ENCODE measurements at places on chromosomes 11 and 22. TPM values are rescaled to one million over a fixed set of nuclear protein-coding genes. Genes with fewer than 3 reads are reported as not detected.
A peak's percentile ranks its signal among the peaks of the same experiment; 100 is the strongest.

DNA sequence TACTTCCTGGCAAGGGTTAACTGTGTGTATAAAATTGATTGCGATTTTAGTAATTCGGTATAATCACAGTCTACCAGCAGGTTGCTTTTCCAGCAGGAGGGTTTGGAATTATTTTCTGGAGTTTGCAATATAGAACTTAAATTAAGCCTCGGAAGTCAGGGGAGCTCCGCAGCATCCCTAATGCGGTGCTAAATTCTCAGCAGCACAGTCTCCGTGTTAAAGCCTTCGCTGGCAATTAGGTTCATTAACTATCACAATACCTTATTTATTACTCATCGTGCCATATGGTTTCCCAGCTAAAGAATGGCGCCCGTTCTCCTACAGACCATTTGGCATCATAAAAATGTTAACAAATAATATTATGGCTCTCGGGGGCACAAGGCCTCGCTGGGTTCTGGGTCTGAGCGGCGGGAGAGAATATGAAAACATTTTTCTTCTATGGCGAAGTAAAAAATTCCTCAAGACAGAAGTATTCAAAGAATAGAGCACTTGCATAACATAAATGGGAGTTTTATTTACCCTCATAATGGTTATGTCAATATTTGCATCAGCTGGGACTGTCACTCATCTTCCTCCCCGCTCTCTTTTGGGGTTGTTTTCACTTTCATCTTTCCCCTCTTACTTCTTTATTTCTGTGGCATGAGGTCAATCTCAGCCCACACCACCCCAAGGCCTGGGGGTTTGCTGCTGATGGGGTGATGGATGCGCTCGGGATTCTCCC is 28.1 kb upstream of the ZBTB16 start:
- no peak for DNase-seq

- DNase-seq = no peak
Observed at GRCh38 chr11:69483691-69484426, 2.4 kb downstream of the LINC01488 start.

- DNase-seq = no peak
Observed at GRCh38 chr11:1815311-1815710, 19.5 kb upstream of the SYT8 start.

KCNQ1OT1 gene
- total RNA-seq = 1.3 TPM

ALDH3B1 gene
- 41.6 TPM for total RNA-seq

SLC22A9 gene
- total RNA-seq = not detected

DNA sequence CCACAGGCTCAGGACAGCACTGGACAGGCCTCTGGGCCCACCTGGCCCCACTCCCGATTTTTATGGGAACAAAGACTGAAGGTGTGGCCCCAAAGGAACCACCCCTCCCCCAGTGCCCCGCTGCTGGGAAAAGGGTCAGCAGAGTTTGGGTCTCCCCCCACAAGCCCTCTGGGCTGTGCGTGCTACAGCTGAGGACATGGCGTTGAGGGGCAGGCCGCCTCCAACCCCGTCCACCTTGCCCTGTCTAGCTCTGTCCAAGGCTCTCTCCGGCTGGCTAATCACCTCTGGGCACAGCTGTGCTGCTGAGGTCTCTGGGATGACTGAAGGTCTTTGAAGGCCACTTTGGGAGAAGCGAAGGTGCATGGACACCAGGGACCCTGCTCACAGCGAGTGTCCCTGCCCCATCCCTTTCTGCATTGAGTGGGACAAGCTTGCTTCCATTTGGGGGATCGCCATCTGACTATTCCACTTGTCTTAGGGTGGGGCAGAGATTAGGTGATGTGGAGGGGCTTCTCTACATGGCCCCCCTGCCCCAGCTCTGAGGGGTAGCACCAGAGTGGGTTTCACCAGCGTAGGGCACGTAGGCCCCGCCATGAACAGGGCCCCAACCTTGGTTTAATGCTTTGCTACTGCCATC is 6.5 kb downstream of the ASCL2 start:
- DNase-seq = no peak

FIBIN gene
- not detected for total RNA-seq

- DNase-seq = no peak
Observed at GRCh38 chr11:50075856-50076255, 43.2 kb downstream of the OR4C45 start.

NXPE4 gene
- total RNA-seq = not detected

- no peak for DNase-seq
Observed at GRCh38 chr11:78292109-78292803, 103.5 kb downstream of the USP35 start.

CALCA gene
- not detected for total RNA-seq

DNA sequence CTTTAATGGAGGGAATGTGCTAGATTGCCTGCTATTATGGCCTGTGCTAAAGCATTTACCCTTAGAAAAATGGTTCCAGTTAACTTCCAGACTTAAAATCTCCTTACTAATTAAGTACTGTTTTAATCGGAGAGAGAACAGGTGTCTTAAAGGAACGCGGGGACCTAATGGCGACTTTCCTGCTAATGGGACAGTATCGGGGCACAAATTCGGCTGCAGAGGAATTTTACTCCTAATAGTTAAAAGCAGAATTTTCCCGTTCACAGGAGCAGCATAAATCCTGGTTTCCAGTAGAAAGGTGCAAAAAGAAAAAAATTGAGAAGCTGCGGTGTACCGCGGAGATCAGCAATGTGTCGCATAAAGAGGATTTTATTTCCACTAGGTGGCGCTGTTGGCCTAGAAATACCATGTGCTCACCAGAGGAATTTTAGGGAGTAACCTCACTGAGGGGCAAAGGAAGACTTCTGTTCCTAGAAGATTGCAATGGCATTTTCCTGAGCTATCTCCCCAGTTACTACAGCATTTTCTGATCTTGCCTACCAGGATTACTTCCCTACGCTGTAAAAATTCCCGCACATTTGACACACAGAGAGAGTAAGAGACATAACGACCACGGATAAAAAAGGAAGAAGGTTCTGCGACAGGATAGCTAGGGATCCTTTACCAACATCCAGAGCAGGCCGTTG is 44.5 kb downstream of the ZNF280B start:
- peak; percentile 59 for DNase-seq

GRCh38 chr11:70916351-70916750 is 336.0 kb downstream of the SHANK2 start:
- DNase-seq = no peak

- DNase-seq = no peak
Observed at GRCh38 chr22:32309585-32310251, 47.9 kb upstream of the RFPL3 start.

CCDC73 gene
- 0.07 TPM for total RNA-seq

GRCh38 chr11:35846874-35847273 is 97.0 kb upstream of the LDLRAD3 start:
- DNase-seq = no peak

CECR2 gene
- total RNA-seq = 0.09 TPM

KCNK7 gene
- total RNA-seq = 1.2 TPM

DNA sequence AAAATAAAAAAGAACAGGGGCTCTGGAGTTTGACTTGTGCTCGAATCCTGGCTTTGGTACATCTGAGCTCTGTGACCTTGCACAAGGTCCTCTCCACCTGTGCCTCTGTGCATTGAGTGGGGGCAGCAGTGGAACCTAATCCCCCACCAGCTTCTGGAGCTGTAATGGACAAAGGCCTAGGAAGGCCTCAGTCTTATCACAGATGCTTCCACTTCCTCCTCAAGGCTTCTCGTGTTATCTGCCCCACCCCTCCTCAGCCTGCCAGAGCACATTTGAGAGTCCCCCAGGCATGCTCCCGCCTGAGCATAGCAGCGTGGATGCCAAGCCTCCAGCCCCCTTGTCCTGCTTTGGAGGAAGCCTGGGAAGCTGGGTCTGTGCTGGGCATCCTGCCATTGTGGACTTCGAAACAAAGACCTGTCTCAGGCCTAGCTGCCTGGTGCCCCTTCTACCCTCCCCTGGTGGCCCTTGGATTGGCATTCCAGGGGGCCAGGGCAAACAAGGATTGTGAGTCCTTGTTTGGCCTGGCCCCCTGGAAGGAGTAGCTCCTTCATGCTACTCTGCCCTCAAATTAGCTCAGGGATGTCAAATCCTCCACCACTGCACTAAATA is 15.0 kb downstream of the SLC35E4 start:
- DNase-seq = no peak

- no peak for DNase-seq
Observed at GRCh38 chr11:20049231-20049630, 111.0 kb downstream of the DBX1 start.

DNA sequence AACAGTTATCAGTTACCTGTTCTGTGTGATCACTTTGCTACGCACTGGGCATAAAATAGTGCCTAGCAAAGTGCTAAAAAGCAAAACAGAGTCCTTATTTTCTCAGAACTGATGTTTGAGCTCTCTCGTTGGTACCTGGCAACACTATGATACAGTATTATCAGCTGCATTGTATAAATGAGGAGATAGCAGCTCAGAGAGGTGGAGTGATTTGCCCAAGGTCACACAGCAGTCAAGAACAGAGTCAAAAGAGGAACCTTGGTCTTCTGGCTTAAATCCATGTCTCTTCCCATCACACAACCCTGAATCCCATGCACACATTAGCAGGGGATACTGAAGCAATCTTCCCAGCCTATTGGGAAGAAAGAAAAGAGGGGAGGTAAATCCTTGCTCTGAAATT is 580.5 kb downstream of the SOX6 start:
- DNase-seq = no peak

DNA sequence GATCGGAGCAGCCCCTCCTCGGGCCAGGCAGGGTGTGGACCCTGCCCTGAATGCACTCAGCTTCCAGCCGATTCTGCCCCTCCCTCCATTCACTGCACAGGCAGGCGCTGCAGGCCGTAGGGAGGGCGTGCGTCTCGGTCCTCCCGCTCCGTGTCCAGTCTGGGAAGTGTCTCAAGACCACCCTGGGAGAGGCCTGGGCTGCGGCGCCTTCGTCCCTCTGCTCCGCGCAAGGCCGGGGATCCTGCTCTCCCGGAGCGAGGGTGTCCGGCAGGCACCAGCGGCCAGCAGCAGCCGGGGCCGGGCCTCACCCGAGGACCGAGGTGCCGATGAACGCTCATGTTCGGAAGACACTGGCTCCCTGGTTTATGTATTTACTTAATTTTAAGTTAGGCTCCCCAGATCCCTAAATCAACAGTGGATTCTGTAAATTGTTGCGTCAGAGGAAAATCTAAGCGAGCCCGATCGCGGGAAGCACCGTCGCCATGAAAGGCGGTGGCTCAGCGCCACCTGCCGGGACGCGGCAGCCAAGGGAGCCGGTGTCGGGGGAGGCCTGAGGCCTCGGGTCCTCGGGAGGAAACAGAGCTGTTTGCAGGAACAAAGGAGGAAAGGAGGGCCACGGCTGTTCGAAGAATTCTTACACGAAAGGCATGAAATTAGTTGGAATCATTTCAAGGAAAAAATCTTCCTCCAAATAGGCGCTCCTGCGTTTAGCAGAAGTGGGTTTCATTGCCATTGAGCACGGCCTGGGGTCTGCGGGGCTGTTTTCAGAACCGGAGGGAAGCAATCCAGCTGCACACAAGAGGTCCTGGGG is 195.3 kb downstream of the BRD1 start:
- DNase-seq = peak; percentile 80

SLC6A5 gene
- total RNA-seq = not detected

CLP1 gene
- 15.2 TPM for total RNA-seq

DNA sequence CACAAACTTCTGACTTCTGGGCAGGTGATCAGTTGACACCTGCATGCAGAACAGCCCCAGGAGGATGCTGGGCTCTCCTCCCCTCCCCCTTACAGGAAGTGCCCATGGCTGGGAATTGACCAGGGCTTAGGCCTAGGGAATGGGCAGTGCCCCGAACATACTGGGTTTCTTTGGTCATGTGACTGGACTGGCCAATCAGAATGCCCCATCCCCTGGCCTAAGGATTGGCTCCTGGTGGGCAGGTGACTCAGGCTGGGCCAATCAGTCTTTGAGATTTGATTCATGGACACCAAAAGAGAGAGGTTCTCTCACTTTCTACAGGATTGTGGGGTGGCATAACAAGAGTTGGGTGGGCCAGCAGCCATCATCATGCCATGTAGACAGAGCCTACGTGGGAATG is 37.1 kb downstream of the MCM5 start:
- peak; percentile 10 for DNase-seq

Measured in Calu3 (cell line).